Stimulated activated CD8-positive, alpha-beta memory T cell treated with anti-CD3 and anti-CD28 coated beads, Interleukin-7, amount 100 ng/mL, for 4 hours (primary cell): ENCODE measurements at places on chromosomes 7 and 10.

- DNase-seq = no peak
Observed at GRCh38 chr7:120441850-120442249, 168.9 kb downstream of the KCND2 start.

- DNase-seq = no peak
Observed at GRCh38 chr10:132499367-132499685, 38.3 kb upstream of the INPP5A start.

DNA sequence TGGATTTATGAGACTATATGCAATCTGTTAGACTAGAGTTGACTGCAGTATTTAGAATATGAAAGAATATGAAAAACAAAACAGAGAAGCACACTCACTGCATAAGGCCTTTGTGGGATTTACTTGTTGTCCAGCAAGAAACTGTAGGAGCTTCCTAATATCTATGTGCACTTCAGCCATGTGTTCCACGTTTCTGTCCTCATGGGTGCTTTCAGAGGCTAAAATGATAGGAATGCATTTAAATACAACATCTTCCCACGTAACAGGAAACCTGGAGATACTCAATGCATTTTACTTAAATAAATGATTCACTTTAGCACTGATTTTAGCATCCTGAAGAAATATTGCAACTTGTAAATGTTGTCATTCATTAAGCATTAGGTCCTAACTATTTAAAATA lies 11.7 kb downstream of the HUS1 start:
- DNase-seq = no peak

DNA sequence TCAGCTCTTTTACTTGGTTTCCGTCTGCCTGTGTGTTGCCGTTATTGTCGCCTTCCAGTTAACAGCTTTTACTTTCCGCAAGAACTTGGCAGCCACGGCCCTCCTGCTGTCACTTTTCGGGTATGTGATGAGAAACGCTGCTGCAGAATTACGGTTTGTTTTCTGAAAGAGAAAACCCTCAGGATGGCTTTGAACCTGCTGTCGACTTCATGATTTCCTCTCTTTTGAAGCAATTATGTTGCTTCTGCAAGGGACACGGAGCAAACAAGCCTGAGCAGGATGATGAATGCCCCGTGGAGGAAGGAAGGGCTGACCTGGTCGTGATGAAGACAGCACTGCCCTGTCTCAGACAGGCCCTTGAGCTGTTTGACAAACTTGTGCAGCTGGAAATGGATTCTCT lies 339.8 kb downstream of the ABCA13 start:
- DNase-seq = no peak

DNA sequence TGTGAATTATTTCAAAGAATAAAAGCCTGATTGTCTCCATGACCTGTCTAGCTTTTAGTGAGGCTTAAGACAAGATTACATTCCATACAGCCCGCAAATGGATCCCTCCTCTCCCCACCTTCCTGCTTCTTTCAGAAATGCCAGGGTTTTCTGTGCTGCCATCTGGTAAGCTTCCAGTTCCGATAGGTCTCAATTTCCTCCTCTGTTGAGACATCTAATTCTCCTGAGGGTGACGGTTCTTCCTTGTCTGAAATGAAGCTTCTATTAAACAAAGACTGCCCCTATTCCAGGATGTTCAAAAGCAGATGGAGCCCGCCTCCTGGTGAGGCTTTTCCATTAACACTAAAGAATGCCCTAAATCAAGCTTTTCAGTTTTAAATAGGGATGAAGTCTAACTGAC lies 295.6 kb downstream of the PTPRN2 start:
- no peak for DNase-seq

GRCh38 chr10:71531485-71532446 lies 135.0 kb downstream of the CDH23 start:
- no peak for DNase-seq

- DNase-seq = no peak
Observed at GRCh38 chr7:140231771-140232491, 55.1 kb upstream of the KDM7A start.

DNA sequence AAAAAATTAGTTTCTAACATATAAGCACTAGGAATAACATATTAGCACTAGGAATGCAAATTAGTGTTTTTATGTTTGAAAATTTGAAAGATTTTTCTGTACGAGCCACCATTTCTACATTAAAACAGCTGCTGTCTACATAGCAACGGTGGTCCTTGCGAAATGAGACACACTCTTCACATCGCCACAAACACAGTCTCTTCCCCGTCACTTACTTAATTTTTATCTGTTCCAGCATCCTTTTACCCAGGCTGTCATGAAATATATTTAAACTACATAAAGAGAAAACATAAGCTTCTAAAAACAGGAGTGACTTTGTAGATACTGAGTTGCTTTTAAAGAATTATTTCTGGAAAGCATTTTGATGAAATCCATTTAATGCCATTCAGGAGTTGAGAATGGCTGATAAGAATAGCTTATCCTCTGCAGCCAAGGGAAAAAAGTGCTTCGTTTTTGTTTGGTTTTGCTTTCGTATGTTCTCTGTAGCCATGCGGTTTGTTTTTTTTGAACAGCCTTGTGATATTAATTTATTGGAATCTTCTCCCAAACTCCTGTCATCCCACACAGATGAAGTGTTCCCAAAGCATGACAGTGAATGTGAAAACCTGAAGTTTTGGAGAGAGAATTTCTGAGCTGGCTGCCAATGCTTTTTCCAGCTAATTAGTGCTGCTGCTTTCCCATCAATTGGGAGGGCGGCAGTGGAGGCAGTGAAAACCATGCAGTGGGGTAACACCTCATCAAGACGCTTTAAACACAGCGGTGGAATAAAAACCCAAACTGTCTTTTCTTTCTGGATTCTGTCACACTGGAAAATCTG lies 603.7 kb upstream of the ADARB2 start:
- no peak for DNase-seq

- no peak for DNase-seq
Observed at GRCh38 chr10:30784524-30784896, 155.0 kb upstream of the LYZL2 start.

DNA sequence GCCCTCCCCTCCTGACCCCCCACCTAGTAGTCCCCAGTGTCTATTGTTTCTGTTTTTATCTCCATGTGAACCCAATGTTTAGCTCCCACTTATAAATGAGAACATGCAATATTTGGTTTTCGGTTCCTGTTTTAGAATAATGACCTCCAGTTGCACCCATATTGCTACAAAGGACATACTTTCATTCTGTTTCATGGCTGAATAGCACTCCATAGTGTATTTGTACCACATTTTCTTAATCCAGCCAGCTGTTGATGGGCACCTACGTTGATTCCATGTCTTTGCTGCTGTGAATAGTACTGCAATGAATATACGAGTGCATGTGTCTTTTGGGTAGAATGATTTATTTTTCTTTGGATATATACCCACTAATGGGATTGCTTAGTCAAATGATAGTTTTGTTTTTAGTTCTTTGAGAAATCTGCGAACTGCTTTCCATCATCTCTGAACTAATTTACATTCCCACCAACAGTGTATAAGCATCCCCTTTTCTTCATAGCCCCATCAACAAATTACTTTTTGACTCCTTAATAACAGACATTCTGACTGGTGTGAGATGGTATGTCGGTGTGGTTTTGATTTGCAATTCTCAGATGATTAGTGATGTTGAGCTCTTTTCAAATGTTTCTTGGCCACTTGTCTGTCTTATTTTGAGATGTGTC lies 128.4 kb upstream of the PHYHIPL start:
- no peak for DNase-seq

GRCh38 chr10:132624847-132625471 lies 87.4 kb downstream of the INPP5A start:
- DNase-seq = no peak

DNA sequence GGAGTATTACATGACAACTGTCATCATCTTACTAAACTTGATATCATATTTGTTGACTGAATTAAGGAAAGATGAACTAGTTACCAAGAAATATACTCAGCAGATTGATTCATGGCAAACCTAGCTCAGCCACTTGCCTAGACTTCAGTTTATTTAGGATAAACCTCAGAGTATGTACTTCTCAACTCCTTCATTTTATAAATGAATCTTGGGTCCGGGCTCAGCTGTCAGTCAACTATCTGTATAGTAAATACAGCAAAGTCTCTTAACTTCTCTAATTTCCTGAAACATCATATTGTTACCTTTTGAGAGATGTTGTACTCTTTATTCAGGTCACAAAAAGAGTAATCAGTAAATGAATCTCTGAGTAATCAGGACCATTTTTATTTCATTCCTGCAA lies 211.0 kb upstream of the KLF14 start:
- DNase-seq = no peak

DNA sequence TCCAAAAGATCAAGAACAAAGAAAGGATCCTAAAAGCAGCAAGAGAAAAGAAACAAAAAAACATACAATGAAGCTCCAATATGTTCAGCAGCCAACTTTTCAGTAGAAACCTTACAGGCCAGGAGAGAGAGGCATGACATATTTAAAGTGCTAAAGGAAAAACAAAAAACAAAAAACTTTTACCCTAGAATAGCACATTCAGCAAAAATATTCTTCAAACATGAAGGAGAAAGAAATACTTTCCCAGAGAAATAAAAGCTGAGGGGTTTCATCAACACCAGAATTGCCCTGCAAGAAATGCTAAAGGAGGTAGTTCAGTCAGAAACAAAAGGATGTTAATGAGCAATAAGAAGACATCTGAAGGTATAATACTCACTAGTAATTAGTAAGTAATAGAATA lies 753.5 kb upstream of the POT1 start:
- DNase-seq = no peak

DNA sequence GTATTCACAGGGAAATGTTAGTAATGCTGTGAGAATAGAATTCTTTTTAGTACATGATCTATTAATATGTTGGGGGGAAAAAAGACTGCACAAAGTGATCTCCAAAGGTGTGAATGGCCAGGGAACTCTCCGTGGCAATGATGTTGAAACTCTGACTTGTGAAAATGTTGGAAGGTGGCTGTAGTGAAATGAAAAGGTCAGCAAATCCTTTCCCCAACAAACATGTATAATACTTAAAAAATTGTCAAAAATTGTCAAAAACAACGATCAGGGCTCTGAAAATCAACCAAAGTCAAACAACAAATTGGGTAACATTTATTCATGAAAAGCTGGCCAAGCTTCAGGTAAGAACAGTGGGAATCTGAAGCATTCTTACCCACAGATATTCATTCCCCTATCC lies 35.5 kb downstream of the TMEM26 start:
- DNase-seq = no peak

DNA sequence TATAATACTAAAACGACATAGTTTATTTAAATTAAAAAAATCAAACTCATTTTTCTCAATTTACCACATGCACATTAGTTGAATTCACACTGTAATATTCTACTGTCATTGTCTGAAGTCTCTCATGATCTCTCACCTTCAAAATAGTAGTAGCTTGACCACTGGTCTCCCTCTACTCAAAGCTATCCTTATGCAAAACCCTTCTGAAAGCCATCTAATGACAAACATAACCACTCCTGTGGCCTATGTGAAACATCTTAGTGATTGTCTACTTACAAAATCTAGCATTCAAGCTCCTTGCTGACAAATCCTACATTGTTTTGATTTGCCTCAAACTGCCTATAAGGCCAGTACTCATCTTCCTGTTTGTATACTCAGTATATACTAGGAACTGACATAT lies 606.0 kb upstream of the GHITM start:
- no peak for DNase-seq

DNA sequence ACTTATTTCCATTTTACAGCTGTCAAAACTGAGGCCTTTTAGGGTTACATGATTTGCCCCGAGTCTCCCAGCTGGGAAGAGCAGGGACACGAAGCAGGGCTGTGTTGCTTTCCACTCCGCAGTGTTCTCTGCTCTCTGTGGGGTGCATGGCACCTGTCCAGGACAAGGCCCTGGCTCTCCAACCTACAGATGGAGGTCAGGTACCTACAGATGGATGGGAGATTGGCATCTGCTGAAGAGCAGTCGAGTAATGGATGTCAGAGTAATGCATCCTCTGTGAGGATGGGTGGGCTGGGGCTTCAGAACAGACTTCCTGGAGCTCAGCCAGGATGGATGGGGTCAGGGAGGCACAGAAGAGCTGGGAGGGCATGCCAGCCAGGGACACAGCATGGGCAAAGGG lies 85.0 kb downstream of the EMX2 start:
- DNase-seq = no peak

DNA sequence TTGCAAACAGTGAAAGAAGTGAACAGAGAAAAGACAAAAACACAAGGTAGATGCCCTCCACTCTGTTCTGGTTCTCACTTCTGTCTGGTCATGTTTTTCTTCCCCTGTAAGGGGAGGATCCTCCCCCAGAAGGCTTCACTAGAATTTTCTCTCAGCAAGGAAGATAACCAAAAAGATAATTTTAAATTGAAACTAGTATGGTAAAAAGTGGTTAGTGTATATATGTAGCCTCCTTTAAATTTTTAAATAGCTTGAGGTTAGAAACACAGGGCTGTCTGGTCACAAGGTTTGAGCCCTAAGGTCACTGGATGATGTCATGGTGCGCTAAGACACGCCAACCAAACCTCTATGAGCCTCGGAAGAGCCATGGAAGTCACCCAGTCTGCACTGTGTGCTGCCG lies 5.6 kb upstream of the PKD1L1 start:
- DNase-seq = no peak
